ENCODE measurements at places on chromosomes 4 and X.

- DNase-seq, result no peak
These were observed 7.1 kb upstream of the RGS12 start for GRCh38 chr4:3285558-3286334.

- DNase-seq, result no peak
These were observed 146.8 kb downstream of the RPA4 start for GRCh38 chrX:97030463-97030862.

- no peak for DNase-seq
These were observed 2192.6 kb upstream of the AGA start for GRCh38 chr4:179634862-179635261.

- DNase-seq, result no peak
These were observed 516.1 kb upstream of the NR3C2 start for GRCh38 chr4:148958317-148958716.

DNA sequence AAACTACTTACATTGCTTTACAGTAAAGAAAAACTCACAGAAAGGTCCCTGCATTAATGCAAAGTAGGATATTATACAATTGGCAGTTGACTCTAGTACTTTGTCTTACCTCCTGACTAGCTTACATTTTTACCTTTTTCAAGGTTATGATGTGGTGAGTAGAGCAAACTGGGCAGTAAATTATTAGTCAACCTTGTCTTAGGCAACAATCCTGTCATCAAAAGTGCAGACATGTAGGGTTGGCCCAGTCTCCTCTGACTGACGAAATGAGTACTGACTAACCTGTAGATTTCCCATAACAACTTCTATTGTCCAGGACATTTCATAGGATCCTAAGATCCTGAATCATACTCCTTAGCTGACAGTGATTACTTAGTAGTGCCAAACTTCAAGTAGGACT is 142.0 kb upstream of the NUDT6 start:
- no peak for DNase-seq

Measured in stimulated activated CD4-positive, alpha-beta T cell treated with anti-CD3 and anti-CD28 coated beads, Interleukin-4, amount 100 ng/mL, for 1 hour (primary cell).